ENCODE measurements at places on chromosomes 4 and X.
A peak's percentile ranks its signal among the peaks of the same experiment; 100 is the strongest.

DNA sequence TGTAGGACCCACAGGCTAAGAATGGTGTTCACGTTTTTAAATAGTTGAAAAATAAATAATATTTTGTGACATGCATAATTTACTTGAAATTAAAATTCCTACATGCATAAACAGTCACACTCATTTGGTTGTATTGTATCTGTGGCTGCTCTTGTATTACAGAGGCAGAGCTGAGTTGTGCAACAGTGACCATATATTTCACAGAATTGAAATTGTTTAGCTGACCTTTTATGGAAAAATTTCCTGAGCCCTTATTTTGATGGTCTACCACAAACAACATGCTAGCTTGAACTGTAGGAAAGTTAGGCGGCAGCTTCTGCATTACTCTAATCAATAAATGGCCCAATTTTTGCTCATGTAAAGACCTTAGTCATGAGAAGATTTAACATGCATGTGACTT, 633.4 kb upstream of the AADAT start:
- no peak for DNase-seq

DNA sequence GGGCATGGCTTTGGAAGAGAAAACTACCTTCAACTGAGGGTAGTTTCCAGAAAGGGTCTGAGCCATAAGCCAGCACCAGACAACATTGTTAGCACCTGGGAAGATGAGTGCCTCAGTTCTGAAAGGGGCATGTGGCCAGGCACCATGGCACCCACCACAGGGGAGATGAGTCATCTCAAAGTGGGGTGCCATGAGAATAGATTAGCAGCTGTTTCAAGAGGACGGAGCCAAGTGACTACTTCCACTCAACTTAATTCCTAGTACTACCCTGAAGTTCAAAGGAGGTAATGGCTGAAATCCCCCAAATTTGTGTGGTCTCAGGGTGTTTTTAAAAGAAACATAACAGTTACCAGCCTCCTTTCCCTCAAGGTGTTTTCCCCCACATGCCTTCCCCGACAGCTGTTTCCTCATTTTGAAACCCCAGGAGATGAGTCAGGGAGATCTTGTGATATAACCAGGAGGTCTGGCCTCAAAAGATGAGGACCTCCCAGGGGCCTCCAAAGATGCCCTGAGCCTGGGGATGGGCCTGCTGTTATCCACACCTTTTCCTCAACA, 27.8 kb upstream of the FTHL17 start:
- no peak for DNase-seq

DNA sequence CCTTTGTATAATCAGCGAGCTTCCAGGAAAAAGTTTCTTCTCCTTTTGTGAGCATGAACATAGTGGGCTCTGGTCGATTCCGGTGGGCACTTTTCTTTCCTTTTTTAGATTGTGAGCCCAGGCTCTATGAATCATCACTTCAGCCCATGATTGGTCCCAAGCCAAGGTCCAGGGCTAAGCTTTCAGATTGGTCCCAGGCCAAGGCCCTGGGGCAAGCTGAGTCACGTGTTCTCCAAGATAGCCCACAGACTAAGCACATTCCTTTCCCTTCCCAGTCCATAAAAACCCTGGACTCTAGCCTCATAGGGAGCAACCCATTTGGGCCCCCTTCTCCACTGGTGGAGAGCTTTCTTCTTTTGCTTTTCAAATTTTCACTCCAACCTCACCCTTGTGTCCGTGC, 430.5 kb downstream of the NAP1L3 start:
- no peak for DNase-seq

- no peak for DNase-seq
Measured at GRCh38 chrX:39581411-39581810, 516.3 kb downstream of the BCOR start.

DNA sequence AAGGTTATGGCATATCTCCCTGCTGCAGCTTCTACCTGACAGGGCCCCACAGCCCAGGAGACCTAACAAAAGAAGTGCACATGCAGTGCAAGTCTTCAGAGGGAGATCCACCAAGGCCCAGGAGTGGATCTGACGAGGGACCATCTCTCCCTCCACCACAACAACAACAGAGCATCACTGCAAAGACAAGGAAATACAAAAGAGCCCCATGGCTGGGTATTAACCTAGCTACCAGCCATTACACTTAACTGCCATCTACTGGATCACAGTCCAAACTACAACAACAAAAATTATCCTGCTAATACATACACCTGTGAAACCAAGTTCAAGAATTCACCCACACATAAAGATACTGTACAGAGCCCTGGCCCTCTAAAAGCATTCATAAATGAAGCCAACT, 280.2 kb upstream of the SLC7A11 start:
- DNase-seq, result peak; percentile 3

DNA sequence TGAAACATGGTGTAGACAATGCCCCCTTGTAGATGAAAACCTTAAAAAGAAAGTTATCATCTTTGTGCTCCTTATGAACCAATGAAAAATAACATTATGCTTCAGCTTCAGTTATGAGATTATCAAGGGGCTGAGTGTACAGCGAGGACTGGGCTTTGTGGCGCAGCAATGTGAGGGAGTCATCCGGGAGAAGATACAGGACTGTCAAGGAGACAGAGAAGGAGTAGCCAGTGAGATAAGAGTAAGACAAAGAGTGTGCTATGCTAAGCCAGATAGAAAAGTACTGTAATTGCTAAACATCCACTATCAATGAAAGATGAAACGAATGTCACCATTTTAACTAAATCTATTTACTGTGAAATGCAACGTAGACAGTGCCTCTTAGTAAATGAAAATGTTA, 3.6 kb upstream of the KLHL15 start:
- no peak for DNase-seq

- no peak for DNase-seq
Measured at GRCh38 chrX:153398275-153398960, 2.7 kb downstream of the PNMA6E start.

DNA sequence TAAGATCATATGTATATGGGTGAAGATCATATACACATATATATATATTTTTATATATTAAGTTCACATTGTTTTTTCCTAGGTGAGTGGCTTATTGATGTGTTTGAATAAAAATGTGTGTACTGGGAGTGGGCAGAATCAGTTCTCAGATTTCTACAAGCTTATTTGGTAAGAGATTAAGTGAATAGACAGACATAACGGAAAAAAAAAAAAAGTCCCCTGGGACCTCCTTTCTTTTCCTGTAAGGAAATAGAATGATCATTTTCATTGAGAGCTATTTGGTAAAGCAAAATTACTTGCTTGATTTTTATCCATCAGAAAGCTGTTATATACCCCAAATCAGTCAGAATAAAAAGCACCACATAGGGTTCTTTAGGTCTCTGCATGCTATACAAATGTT, 597.7 kb downstream of the PCDH18 start:
- no peak for DNase-seq

DNA sequence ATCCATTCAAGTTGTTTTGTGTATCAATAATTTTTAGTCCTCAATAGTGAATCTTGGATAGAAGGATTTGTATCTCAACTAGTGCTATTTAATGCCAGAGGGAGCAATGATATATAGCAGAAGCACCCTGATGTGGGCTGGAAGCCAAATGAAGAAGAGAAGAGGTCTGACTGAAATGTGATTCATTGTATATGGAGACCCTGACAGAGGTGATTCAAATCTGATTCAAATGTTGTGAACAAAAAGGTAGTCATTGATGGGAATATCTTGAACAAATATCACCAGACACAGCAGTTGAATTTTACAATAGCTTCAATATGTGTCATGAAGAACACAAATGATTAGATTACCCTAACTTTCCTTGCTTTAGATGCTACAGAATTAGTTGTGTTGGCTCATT, 27.5 kb upstream of the SULT1B1 start:
- DNase-seq, result no peak

DNA sequence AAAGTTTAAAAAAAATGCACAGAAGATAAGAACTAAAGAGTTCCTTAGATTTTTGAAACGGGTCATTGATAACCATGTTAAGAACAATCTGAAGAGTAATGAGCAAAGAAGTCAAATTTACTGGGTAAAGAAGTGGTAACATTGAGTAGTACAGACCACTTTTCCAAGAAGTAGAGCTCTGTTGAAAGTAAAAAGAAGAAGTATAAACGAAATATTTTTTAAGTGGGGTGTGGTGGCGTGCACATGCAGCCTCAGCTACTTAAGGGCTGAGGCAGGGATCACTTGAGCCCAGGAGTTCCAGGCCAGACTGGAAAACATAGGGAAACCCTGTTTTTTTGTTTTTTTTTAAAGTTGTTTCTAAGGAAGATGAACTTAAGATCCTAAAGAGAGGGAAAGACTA, 68.5 kb downstream of the UBA6 start:
- no peak for DNase-seq

DNA sequence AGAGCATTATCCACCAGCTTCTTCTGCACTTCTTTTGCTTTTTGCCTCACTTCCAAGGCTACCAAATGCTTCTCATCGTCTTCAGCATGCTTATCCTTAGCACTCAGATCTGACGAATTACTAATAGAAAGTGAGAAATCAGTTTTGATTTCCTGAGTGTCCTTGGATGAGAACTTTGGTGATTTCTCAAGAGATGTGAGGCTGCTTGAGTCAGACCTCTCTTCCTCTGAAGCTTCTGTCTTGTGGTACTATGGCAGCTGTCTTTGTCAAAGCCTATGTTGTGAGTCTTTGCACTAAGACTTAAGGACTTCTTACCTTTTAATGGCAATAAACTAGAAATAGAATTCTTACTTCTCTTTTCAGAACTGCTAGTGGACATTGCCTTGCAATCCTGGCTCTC, 169.9 kb downstream of the CPE start:
- DNase-seq, result no peak

DNA sequence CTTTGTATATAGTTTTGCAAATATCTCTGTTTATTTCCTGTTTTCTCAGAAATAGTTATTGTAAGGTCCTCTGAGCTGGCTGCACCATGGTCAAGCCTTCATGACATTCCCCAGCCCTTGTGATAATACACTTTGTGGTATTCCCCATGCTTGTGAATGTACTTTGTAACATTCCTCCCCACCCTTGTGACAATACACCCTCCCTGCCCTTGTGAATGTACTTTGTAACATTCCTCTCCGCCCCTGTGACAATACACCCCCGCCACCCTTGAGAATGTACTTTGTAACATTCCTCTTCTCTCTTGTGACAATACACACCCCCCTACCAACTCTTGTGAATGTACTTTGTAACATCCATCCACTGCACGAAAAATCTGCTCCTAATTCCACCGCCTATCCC, 530.7 kb downstream of the CENPC start:
- peak; percentile 86 for DNase-seq

DNA sequence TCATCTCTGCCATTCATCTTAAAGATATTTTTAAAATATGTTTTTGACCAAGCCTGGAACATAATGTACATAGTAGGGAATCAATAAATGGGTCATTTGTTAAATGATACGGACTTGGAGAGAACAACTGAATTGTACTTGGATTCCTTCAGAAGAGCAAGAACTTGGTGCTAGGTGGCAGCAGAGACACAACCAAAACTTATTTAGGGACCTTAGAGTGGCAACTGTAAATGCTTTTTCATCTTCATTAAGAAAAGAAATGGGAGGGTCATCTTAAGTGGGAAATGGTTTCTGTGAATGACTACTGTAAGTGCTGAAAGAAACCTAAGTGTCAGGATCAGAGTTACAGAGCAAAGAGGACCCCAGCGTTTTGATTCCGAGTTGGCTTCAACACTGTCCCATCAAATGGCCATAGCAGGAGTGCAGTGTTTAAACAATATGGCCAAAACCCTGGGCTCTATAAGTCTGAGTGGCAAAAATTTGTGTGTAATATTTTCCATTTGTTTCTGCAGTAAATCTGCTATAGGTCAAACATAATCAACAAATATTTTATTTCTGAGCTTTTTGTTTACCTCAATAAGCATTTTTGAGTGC, 213.6 kb downstream of the PALLD start:
- DNase-seq, result peak; percentile 18
